NCI-H1694 treated with DMSO at 0.1 percent for 48 hours (cell line): ENCODE measurements at places on chromosomes 2 and 18.

DNA sequence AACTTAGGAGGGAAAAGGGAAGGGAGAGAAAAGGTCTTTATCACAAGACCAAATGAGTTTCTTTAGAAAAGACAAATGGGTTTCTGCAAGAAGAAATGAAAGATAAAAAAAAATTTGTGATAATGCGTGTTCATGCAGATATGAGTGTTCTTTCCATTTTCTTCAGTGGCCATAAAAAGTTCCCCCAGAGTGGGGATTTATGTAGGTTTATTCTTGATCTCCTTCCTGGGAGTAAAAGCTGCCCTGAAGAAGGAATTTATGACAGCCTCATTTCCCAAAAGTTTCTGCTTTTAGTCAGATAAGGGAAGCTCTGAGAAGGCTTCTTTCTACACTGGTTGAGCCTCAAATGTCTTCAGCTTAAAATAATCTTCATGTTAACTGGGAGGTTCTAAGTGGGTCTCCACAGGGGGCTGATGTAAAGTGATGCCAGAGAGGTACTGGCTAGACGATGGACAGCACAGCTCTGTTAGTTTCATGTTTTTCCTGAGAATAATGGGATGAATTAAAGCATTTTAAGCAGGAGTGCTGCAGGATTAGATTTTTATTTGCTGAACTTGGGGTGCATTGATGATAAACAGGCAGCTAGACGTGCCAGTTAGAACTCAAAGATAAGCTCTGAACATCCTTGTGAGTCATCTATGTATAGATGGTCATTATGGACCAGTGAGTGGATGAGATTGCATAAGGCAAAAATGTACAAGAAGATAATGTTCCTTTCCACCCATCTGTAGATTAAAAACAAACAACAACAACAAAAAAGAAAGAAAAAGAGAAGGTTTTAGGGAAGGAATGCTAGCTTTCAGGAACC, 99.4 kb upstream of the MSH2 start:
- DNase-seq, result no peak

- no peak for DNase-seq
These were observed 148.5 kb upstream of the GYPC start for GRCh38 chr2:126507425-126507911.

DNA sequence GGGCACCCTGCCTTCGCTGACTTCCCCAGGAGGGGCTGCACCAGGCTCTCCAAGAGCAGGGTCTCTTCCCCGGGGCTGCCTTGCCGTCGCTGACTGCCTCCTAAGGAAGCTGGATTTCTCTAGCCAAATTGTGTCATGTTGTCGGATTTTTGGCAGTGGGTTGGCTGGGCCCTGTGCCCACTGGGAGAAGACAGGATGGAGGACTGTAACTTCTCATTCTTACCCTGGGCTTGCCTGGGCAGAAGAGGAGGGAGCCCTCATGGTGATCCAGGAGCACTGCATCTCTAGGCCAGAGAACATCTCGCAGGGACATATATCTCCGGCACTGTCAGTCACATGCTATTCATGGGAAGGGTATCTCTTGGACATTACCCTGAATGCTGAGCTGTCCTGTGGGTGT, 6.3 kb downstream of the MYO7B start:
- no peak for DNase-seq

DNA sequence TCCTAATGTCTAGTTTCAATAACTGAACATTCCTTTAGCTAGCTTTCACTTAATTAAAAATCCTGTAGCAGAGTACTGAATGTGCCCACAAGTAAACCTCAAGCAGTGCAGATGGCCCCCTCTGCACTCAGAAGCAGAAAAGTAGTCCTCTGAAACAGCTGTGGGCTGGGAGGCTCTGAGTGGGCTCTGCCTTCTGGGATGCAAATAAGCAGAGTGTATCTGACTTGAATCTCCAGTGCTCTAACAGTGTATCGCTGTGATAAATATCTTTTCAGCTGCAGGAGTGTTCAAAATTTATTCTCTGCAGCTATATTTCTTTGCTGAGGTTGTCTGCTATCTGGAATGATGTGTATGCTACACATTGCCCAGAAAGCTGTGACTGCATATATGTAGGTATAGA, 44.8 kb upstream of the SYT4 start:
- DNase-seq, result no peak

GRCh38 chr2:179550214-179550613, 285.6 kb upstream of the SESTD1 start:
- DNase-seq, result no peak

DNA sequence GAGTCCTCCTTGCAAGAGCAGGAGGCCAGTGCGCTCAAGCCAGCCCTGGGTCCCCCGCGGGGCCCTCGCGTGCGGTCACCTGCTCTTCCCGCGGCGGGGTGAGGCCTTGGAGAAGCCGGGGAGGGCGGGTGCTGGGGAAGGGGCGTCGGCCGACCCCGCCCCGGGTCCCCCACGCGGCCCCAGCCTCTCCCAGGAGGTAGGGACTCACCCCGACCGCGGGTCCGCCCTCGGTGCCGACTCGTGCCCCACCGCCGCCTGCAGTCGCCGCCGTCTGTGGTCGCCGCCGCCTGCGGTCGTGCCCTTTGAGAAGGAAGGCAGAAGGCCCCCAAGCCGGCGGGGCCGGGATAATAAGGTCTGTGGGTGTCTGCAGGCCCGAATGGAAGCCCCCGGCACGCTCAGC, 32.7 kb downstream of the SERPINB8 start:
- DNase-seq, result no peak

- no peak for DNase-seq
These were observed 92.4 kb downstream of the NCK2 start for GRCh38 chr2:105836840-105837692.

- no peak for DNase-seq
These were observed 1315.1 kb upstream of the DDX18 start for GRCh38 chr2:116499389-116499788.

DNA sequence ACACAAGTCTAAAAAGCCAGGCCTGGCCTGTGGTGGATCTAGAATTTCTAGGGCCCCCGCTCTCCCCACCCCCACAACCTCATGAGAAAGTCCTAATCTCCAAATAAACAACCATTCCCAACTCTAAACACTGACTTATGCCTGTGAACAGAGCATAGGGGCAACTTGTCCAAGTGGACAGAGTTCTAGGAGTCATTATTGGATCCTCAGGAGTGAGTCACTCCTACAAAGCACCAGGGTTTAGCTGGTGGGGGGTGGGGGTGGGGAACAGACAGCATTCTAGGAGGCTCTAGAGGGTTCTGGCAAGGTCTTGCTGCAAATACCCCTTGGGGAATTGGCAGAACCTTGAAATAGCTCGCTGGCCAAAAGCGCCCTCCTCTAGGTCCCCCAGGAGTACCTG, 83.3 kb downstream of the ZCCHC2 start:
- no peak for DNase-seq

DNA sequence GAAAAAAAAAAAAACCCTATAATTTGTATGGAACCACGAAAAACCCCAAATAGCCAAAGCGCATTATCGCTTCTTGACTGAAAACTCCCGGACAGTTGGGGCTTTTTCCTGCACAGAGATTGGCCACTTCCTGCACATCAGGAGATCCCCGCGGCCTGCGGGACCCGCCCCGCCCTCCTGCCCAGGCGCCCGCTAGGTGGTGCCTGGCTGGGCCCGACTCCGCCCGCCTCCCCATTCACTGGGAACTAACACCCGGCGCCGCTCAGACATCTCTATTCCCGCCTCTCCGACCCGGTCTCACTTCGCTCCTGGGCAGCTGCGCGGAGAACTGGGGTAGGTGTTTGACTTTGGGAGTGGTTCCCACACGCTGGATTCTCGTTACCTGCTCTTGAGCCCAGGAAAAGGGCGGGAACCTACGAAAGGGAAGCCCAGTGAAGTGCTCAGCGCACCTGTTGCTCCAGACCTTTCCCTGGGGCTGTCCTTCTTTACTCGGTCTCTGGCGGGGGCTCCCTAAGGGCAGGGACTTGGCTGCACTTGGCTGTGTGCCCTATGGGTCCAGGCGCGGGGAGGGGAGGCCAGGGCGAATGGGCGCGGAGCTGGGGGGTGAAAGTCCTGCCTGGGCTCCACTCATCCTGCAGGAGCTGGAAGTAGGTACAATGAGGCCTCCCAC, at the start of gene HMSD:
TSS of gene HMSD (plus strand) at position 234 of the 670 bp plus-strand sequence. CDS start 4,155 bp downstream, outside the sequence.
- no peak for DNase-seq

DNA sequence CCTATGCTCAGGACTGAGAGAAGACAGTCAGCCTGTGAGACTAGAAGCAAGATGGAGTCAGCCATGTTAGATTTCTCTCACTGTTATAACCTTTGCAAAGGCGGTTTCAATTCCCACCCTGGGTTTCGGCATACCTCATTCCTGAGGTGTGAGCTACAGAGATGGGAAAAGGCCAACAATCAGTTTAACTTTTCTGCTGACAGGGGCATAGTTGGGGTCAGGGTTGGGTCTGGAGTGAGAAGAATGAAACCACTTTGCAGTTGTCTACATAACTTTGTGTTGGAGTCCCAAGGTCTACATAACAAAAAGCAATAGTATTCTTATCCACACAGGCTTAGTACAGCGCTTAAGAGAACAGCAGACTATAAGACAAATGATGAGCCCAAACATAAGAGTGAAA, 28.1 kb upstream of the FEZ2 start:
- DNase-seq, result no peak

DNA sequence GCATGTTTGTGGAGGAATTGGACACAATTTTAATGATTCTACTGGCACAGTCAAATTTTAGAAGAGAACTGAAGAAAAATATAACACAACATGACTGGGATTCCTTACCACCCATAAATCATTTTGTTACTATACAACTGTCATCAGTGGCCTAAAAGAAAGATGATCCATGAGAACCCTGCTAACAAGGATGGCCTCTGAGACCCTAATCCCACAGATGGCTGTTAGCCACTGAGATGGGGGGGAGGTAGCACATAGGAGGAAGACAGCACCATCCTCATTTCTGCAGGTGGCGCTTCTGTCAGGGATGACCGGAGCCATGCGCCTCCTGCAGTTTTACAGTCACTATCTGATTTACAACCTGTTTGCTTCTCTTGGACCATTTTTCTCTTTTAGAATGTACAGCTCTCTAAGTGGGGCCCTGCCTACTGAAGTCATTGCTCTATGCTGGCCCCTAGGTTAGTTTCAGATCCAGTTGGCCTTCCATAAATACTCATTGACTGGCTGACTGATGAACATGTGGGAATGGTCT, 279.8 kb downstream of the NAPG start:
- DNase-seq, result no peak

GRCh38 chr18:11767935-11768334, 78.9 kb downstream of the GNAL start:
- no peak for DNase-seq

DNA sequence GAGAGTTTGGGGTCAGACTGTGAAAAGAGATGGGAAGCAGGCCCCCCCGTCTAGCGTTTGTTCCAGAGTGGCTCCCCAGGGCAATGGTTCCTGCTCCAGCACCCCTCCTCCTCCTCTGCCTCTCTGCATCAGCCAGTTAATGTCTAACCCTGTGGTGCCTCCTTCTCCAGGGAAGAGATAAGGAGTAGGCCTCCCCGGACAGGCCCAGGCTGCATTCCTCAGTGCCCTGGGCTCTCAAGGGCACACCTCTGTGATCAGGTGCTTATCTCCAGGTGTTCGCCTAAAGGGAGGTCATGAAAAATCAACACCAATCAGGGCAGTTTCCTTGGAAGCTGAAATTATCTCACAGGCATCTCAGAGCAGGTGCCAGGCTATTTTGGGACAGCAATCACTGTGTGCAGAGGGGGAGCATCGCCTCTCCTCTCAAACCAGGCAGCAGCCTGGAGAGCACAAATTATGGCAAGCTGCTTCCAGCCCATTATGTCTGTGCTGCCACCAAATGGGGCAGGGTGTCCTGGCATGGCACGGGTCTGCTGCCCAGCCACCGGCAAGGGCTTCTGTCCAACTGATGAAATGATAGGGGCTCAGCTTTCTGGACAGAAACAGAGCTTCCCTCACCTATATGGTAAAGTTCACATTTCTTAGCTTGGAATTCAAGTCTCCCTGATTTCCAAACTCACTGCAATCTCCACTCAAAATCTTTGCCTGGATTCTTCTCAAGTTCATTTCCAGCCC, 255.8 kb upstream of the SLC14A2 start:
- DNase-seq, result no peak

DNA sequence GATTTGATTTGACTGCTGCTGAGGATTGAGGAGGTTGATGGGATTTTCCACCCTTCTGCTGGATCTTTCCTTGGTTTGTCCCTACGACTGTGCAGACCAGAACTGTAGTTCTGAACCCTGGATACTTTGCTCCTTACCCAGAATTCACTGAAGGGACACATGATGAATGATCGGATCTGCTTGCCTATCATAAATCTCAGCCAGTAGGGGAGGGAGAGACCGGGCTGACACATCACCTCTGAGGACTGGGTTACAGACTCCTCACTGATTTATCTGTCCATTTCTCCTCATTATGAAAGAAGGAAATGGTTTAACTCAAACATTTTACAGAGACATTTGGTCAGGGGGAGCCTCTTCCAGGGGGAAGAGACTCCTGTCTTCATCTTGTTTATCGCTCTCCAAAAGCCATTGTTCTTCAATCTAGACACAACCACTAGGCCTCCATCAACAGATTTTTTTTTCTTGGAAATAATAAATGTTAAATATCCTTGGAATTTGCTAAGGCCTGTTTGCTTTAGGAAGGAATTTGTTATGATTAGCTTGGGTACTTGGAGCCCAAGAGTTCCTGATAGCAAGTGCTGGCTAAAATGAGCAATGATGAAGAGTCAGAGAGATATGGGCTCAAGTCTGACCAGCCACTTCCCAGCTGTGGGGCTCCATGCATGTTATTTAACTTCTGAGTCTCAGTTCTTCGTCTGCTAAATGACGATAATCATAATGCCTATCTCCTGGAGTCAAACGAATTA, 925.5 kb downstream of the SLC4A3 start:
- no peak for DNase-seq

GRCh38 chr2:1183300-1183699, 230.0 kb upstream of the TPO start:
- no peak for DNase-seq
